ENCODE measurements at places on chromosomes 16 and 17.

DNA sequence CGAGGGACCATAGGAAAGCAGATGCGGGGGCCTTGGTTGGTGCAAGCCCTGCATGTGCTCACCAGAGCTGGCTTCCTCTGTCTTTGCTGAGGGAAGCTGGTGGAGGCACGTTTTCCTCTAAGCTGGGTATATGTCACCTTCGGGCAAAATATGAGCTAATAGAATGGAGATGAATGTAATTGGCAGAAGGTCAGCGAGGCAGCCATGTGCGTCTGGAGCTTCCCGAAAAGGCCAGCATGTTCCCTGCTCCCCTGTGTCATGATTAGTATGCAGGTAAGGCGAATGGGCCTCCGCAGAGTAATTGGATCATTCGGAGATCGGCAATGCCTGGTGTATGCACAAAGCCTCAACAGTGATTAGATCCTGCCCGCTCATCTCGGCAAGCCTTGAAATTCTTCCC lies 806.2 kb upstream of the EEF2KMT start:
- DNase-seq = no peak

- DNase-seq = peak; percentile 23
Measured at GRCh38 chr16:80824623-80825364, 20.4 kb upstream of the CDYL2 start.

DNA sequence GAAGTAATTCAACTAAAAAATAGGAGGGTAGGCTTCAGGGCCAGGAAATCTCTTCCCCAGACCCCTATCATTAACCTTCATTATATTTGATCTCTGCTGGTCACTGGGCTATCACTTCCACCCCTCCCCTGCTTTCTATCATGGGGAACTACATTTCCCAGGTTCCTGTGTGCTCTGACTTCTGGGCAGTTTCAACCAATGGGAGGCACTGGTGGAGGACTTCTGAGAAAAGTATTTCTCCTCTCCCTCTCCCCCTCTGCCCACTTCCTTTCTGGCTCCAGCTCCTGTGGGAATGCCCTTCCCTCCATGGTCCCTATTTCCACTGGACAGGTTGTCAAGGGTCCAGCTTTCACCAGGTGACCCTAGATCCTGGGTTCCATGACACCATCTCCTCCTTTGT lies 364.4 kb downstream of the C16orf95 start:
- DNase-seq = no peak

DNA sequence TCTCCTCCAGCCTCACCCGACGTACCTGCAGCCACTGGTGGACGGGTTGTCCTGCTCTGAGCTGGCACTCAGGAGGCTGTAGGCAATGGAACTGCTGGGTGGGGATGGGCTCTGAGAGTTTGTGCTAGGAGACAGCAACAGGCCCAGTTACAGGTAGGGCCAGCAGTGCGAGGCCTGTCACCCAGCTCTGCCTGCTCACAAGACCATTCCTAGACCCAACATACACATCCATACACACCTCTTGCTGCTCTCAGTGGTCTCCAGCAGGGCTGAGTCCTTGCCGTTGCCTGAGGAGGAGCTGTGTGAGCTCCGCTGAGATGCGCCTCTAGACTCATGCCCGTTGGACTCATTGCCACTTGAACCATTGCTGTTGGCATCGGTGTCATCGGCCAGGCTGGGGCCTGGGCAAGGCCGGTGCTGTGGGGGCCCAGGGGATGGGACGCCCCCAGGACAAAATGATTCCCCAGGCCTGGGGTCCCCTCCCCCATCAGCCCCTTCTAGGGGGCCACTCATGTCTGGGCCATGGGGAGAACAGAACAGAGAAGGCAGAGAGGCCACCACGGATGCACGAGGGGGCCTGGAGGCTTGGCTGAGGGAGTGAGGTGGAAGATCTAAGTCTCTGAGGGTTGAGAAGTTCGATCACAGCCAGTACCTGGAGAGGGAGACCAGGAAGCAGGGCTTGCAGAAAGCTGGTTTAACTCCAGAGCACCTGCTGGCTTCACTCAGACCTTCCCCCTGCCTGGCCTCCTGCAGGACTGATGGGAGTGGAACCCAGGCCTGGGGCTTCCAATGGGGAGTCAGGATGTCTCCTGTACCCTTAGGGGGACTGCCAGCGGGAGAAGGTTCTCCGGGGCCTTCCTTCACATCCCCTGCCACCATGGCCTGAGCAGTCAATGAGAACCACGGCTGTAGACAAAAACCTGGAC lies 1.7 kb downstream of the PER1 start:
- DNase-seq = no peak

DNA sequence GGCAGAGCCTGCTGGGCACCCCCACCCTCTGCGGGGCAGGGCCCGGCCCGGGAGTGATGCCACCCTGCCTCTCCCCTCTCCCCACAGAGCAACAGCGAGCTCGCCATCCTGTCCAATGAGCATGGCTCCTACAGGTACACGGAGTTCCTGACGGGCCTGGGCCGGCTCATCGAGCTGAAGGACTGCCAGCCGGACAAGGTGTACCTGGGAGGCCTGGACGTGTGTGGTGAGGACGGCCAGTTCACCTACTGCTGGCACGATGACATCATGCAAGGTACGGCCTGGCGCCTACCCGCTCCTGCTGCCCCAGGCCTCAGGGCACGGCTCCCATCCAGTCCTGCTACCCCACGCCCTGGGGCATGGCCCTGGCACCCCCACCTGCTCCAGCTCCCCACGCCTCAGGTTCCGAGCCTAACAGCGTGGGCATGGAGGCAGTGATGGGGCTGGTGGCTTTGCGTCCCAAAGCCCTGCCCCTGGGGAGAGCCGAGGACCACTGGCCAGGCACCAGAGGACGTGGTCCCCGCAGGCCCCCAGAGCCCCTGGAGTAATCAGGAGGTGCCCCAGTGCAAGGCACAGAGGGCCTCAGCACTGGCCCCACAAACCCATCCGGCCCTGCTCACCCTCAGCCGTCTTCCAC lies 38.4 kb downstream of the TSC2 start:
- no peak for DNase-seq

GRCh38 chr17:41896726-41897125 lies 22.0 kb downstream of the ACLY start:
- DNase-seq = no peak

- no peak for DNase-seq
Measured at GRCh38 chr17:8494506-8495111, 58.9 kb downstream of the NDEL1 start.

DNA sequence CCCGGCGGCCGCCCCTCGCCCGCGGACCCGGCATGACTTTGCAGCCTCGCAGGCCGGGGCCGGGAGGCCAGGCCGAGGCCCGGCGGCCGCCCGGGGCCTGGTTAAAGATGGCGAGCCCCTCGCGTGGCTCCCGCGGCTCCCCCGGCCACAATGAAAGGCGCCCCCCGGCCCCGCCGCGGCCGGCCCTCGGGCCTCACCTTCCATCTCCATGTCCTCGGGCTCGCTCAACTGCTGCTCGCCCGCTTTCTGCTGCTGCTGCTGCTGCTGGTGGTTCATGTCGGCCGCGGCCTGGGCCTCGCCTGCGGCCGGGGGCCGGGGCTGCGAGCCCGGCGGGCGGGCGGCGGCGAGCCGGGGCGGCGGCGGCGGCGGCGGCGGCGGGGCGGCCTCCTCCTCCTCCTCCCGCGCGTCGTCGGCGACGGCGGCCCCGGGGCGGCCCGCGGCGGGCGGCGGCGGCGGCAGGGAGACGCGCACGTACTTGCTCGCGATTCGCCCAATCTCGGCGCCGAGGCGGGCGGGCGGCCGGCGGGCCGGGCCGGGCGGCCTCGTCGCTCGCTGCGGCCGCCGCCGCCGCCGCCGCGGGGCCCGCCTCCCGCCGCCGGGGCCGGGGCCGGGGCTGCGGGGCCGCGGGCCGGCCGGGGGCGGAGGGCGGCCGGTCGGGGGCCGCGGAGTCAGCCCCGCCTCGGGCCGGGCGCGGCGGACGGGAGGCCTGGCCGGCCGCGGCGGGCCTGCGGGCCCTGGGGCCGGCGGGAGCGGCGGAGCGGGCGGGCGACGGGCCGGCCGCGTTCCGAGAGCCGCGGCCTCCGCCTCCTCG lies 491 bp downstream of the USP7 start:
- DNase-seq = no peak

DNA sequence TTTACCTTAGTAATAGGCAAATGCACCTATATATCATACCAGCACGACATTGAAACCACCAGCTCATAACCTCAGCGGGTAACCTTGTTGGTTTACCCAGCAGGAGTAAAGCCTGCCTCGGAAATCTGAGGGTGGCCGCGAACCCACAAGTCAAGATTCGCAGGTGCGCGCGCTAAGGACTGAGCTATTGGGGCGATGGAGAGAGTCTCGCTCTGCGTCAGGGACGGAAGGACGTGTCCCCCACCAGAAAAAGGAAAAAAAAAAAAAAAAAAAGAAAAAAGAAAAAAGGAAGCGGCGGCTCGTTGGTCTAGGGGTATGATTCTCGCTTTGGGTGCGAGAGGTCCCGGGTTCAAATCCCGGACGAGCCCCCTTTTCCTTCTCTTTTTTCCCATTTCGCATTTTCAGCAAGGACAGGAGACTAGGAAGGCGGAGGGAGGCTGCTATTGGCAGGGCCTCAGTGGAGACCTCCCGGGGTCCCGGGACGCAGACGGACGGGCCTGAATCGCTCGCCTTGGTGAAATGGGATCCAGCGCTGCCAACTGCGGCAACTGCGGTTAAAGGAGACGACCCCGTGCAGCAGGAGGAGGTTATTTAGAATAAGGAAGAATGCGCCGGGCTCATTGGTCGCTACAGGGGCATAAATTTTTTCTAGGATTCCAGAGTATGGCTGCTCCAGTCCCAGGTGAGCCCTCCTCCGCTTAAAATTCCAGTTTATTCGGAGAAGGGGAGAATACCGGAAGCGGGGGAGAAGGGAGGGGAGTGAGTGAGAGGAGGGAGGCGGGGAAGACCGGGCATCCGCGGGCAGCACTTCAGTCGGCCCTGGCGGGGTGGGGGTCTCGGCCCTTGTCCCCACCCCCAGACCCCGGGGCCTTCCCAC lies at the start of gene OR1F1:
TSS of gene OR1F1 (plus strand) at position 407 of the 877 bp plus-strand sequence.
- no peak for DNase-seq

GRCh38 chr17:27339198-27339835 lies 45.4 kb downstream of the WSB1 start:
- no peak for DNase-seq

DNA sequence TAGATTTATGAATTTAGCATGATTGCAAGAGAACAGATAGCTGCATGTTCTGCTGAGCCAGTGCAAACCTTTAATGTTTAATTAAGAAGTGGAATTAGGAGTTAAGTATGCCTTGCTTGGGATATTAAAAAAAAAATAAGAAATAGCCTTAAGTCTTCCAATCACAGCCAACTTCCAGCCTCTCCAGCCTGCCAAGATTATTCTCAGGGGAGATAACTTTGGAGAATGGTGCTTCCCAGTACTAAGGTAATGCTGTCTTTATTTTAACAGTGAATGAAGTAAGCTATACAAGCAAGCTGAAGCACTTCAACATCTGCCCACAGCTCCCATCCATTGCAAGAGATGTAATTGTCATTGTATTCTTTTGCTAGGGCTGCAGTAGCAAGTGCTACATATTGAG lies 389.5 kb upstream of the ASIC2 start:
- no peak for DNase-seq

DNA sequence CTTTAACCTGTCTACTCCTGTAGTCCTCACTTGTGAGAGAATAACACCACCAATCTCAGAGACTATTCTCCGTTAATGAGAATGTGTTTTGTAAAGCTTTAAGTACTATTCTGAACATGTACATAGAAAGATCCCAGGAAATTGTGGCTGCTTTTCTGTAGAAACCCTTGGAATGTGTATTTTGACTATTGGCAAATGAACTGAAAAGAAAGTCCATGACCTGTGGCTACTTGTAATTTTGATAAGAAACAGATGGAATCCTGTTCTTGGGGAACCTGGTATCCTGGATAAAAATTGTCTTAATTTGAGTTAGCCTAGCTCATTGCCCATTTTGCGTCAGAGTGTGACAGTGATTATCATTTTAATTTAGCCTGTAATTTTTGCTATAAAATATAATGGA lies 9.1 kb downstream of the CTCF start:
- DNase-seq = no peak

- no peak for DNase-seq
Measured at GRCh38 chr16:13848795-13849194, 71.2 kb upstream of the ERCC4 start.

- DNase-seq = no peak
Measured at GRCh38 chr16:88017587-88018101, 66.4 kb downstream of the BANP start.

DNA sequence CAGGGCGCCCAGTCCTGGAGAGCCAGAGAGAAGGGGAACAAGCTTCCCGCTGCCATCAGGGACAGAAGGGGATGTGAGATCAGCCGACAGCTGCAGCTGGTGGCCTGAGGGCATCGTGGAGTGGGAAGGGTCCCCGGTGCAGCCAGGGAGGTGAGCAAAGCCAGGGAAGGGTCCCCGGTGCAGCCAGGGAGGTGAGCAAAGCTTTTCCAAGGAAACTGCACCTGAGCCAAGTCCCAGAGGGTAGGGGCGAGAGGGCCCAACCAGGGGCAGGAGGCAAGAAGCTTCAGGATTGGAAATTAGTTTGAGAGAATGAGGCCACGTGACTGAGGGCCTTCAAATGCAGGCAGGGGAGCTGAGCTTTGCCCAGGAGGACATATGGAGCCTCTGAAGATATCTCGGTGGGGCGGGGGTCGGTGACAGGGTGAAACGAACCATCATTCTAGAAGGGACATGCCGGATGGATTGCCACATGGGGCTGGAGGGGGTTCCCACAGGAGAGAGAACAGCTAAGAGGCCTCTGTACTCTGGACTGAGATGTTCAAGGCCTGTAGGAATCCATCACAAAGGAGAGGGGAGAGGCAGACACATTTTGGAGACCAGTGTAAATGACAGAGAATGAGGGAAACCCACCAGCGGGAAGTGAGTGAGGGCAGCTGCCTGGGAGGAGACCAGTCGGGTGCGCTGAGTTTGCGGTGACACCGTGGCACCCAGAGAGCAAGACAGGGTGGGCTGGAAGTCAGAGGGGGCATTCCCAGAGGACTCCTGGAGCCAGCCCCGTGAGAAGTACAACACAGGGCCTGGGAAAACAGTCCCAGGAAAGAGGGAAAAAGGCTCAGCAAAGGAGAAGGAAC lies 31.4 kb upstream of the RPH3AL start:
- DNase-seq = no peak

GRCh38 chr17:71919186-71919585 lies 201.6 kb upstream of the SOX9 start:
- no peak for DNase-seq

DNA sequence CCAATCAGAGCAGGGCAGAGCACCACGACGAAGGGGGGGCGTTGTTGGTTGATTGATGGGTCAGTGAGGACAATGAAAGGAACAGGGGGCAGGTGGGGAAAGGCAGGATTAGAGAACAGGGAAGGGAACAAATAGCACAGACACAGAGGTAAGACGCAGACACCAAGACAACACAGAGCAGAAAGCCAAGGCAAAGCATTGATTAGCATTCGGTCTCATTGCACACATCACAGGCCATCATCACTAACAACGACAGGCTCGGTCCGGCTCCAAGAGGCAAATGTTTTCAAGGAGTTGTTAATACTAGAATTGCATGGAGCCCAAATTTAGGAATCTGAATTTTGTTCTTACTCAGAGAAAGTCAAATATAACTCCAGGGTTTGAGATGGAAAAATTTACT lies 34.6 kb upstream of the TRAP1 start:
- DNase-seq = no peak

GRCh38 chr16:85181739-85182129 lies 69.5 kb upstream of the CIBAR2 start:
- no peak for DNase-seq

Measured in HS-5 (cell line).